ENCODE measurements at places on chromosomes 6 and 20.

GRCh38 chr6:19906171-19906570, 69.0 kb downstream of the ID4 start:
- no peak for DNase-seq

- no peak for DNase-seq
These were observed 105.8 kb upstream of the ADGRF1 start for GRCh38 chr6:47147836-47148344.

- no peak for DNase-seq
These were observed 45.6 kb downstream of the CENPW start for GRCh38 chr6:126385536-126385935.

DNA sequence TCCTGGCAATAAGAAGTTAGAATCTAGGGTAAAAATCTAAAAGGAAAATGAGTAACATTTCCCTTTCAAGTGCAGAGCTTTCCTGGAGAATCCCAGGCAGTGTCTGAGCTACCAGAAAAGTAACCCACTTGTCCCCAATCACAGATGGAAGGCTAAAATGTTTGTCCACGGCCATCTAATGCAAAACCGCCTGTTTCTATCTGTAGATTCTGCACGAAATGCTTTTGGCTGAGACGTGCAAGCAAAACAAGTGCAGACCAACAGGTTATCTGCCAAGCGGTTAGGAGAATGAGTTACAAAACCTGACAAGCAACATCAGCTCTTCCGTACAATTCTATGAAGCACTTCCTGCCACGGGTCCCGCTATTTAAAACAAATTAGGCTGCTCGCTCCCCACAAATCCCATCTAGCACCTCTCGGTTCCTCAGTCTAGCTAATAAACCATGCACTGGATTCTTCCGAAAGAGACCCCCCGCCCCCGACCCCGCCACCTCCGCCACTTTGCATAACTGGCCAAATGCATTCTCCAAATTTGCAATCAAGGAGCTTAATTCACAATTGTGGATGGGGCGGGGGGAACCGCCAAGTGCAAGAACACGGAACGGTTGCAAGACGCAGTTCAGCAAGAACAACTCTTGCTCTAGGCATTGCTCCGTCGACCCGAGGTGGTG, 1.4 kb downstream of the ELOVL5 start:
- DNase-seq = peak; percentile 27

DNA sequence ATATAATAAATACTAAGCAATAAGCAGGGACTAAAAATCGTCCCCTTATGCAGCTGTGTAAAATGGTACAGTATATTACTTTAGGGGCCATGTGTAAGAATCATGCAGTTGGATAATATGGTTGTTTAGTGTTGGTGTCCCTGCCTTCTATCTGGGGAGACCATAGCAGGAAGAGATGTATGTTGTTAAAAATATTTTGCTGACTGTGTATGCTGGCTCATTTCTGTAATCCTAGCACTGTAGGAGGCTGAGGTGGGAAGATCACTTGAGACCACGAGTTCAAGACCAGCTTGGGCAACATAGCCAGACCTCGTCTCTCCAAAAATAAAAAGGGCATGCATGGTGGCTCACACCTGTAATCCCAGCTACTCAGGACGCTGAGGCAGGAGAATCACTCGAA, 5.6 kb downstream of the PANK2 start:
- peak; percentile 10 for DNase-seq

- DNase-seq = no peak
These were observed 14.3 kb upstream of the PIM1 start for GRCh38 chr6:37155394-37156312.

- no peak for DNase-seq
These were observed 4.1 kb upstream of the SPAG4 start for GRCh38 chr20:35611482-35611881.

- no peak for DNase-seq
These were observed 157.5 kb upstream of the AHI1 start for GRCh38 chr6:135655055-135655454.

DNA sequence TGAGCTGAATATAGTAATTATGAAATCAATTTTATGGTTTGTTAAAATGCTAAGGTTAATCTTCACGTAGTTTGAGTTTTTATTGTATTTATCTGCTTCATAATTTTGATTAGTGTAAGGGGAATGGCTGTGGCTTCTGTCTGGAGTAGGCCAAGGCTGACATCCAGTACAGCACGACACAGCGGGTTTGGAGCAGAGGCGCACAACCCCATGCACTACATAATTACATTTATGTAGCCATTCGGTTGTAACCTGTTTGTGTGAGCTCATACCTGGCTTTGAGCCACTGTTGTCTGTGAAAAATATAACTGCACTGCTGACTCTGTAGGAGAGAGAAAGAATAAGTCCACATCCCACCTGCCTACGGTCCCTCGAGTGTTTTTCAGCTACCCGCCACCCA, 615.5 kb downstream of the EYS start:
- DNase-seq = no peak

- no peak for DNase-seq
These were observed 330.3 kb upstream of the PRDM1 start for GRCh38 chr6:105755885-105756284.

- no peak for DNase-seq
These were observed 547 bp upstream of the ESR1 start for GRCh38 chr6:151806757-151807512.

GRCh38 chr6:17178754-17179529, 77.1 kb downstream of the STMND1 start:
- peak; percentile 44 for DNase-seq

GRCh38 chr6:148580442-148580841, 166.4 kb upstream of the UST start:
- DNase-seq = peak; percentile 10

- DNase-seq = no peak
These were observed 132.6 kb upstream of the MTHFD1L start for GRCh38 chr6:150732765-150733539.

DNA sequence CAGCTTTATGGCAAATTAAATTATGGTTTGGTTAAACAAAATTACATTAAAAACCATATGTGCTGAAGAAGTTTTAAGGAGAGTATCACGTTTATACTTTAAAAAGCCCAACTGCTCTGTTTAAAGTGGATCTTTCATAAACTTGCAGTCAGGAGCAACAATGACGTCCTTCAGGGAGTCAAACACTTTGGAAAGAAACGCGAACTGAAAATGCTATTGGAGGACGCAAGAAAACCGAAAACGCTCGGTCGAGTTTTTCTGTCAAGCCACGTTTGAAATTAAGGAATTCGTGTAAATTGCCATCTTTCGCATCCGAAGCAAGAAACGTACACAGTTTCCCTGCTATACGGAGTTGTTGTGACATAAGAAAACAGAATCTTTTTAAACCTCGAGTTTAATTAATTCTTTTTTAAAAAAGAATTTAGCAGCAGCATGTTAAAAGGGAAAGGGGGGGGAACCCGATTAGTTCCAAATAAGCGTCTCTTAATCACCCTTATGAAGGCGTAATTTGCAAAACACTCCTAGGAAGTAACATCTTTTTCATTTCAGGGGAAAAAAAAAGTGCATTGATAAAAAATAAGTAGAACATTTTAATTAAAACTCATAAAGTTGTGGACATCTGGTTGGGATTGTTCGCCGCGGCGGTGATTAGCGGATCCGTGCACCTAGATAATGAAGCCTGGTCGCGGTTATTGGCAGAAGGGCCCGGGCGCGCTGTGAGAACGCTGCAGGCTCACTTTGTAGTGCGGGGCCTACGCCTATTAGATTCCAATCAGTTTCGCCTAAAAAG, 295.4 kb downstream of the TFAP2C start:
- no peak for DNase-seq

- no peak for DNase-seq
These were observed 31.9 kb upstream of the MRGBP start for GRCh38 chr20:62764156-62764935.

- no peak for DNase-seq
These were observed 30.1 kb downstream of the PRPH2 start for GRCh38 chr6:42692137-42692911.

GRCh38 chr20:40081653-40082052, 607.4 kb downstream of the MAFB start:
- no peak for DNase-seq

- no peak for DNase-seq
These were observed 24.7 kb upstream of the LRFN2 start for GRCh38 chr6:40611912-40612311.
